Calu3 (cell line): ENCODE measurements at places on chromosomes 7 and 10. TPM values are rescaled to one million over a fixed set of nuclear protein-coding genes. Genes with fewer than 3 reads are reported as not detected.

DNA sequence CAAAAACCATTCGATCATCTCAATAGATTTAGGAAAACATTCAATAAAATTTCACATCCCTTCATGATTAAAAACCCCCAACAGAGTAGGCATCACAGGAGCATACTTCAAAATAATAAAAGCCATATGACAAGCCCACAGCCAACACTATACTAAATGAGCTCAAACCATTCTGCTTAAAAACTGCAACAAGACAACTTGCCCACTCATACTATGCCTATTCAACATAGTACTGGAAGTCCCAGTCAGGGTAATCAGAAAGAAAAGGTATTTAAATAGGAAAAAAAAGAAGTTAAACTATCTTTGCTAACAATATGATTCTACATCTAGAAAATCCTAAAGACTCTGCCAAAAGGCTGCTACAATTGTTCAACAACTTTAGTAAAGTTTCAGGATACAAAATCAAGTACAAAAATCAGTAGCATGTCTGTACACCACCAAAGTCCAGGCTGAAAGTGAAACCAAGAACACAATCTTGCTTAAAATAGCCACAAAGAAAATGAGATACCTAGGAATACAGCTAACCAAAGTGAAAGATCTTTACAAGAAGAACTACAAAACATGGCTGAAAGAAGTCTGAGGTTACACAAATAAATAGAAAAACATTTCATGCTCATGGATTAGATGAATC lies 882.6 kb downstream of the GRM8 start:
- DNase-seq, result no peak
- no peaks in the 10 kb centered on the region for H3K36me3 ChIP-seq
- no peak overlapping the region for H3K27ac ChIP-seq
- H3K4me3 ChIP-seq, result no peak overlapping the region
- no peaks in the 10 kb centered on the region for H3K4me1 ChIP-seq

DNA sequence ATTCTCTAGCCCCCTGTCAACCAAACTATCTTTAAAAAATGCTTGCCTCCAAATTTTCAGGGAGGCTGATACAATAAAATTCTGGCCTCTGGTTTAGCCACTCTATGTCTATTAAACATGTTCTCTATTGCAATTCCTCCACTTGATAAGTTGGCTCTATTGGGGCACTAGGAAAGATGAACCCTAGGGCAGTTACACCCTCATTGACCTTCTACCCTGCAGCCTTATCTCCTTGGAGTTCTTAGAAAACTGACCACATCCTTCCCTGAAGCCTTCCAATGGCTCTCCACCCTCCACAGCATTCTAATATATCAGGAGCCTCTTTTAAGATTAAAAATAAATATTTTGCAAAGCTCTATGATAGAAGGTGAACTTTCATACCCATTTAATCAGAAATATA lies 30.6 kb downstream of the SVOPL start:
- no peaks in the 10 kb centered on the region for H3K27me3 ChIP-seq
- H3K4me1 ChIP-seq, result peaks cover 24% of the 10 kb centered on the region
- H3K4me3 ChIP-seq, result no peak overlapping the region
- H3K27ac ChIP-seq, result no peak overlapping the region

DNA sequence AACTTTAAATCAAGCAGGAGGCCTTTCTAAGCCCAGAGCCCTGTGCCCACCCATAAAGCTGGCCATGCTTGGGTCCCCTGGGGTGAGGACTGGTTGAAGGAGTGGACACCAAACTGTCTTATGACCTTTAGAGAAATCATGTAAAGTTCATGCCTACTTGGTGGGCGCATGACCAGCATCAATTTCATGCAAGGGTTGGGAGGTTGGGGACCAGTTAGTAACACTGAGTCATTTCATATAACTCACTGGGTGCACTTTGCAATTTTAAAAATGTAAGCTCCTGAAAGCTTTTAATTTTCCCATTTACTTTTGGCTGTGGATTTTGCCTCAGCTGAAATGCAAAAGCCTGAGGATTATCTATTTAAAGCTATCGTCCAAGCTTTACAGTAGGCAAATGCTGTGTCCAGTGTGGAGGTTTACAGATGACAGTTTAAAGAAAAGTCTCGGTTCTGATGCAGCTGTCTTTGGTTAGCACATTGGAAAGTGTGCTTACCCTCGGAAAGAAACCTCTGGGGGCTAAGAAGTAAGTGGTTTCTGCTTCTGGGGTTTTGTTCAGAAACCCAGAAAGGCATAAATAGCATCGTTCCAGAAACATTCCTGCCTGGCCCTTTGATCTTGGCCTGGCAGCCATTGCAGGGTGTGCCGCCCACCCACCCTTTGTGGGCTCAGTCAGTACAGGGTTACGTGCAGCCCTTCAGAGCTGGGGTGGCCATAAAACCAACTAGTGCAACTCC lies 48.8 kb upstream of the CHST15 start:
- no peak overlapping the region for H3K4me3 ChIP-seq
- H3K27ac ChIP-seq, result no peak overlapping the region
- H3K36me3 ChIP-seq, result no peaks in the 10 kb centered on the region

- H3K27ac ChIP-seq, result no peak overlapping the region
- no peak for DNase-seq
- no peak overlapping the region for H3K4me3 ChIP-seq
- H3K27me3 ChIP-seq, result peaks cover 58% of the 10 kb centered on the region
- H3K36me3 ChIP-seq, result peaks cover 10% of the 10 kb centered on the region
- H3K4me1 ChIP-seq, result no peaks in the 10 kb centered on the region
These were observed 18.9 kb upstream of the LFNG start for GRCh38 chr7:2500701-2501100.

DNA sequence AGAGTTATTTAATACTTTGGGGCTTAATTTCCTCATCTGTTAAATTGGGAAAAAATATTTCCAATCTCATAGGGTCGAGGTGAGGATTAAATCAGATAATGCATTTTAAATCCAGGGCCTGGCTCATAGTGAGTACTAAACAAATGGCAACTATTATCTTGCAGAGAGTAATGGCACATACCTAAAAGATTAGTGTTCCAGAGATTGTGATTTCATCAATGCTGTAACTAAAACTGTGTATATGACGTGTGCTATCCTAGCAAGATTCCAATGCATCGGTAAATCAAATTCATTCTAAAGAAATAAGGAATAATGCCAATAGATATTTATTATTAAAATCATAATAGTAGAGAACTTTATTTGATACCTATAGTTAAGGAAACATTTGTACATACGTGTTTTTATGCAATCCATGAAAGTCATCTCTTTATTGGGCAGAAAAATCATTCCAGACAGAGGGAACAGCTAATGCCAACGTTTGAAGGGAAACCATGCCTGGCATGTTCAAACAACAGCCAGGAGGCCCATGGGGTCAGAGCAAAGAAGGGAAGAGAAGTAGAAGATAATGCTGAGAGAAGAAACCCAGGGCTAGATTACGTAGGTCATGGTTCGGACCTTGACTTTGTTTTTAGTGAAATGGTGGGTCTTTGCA lies 174.8 kb upstream of the AGR3 start:
- H3K36me3 ChIP-seq, result no peaks in the 10 kb centered on the region
- no peak overlapping the region for H3K4me3 ChIP-seq
- peaks cover 14% of the 10 kb centered on the region for H3K4me1 ChIP-seq

DNA sequence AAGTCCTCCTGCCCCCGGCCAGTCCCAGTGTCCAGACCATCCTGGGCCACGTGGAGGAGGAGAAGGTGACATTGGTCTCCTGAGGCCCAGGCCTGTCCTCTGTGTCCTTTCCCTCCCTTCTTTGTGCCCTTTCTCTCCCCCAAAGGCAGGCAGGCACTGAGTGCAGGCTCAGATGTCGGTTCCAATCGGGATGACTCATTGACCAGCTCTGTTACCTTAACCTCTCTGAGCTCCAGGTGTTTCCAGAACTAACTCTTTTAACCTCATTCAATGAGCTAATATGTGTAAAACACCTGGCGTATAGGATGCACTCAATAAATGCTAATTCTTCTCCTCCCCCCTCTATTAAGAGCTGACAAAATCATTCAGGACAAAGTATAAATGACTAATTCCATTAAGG lies 25.7 kb downstream of the MACROH2A2 start:
- H3K4me1 ChIP-seq, result peaks cover 8% of the 10 kb centered on the region
- H3K4me3 ChIP-seq, result no peak overlapping the region
- no peak for DNase-seq
- H3K27ac ChIP-seq, result no peak overlapping the region
- H3K27me3 ChIP-seq, result peaks cover 20% of the 10 kb centered on the region

- H3K4me1 ChIP-seq, result peaks cover 25% of the 10 kb centered on the region
- DNase-seq, result no peak
- no peaks in the 10 kb centered on the region for H3K36me3 ChIP-seq
- H3K27me3 ChIP-seq, result no peaks in the 10 kb centered on the region
These were observed 32.1 kb upstream of the EGFR start for GRCh38 chr7:54986716-54987115.

DNA sequence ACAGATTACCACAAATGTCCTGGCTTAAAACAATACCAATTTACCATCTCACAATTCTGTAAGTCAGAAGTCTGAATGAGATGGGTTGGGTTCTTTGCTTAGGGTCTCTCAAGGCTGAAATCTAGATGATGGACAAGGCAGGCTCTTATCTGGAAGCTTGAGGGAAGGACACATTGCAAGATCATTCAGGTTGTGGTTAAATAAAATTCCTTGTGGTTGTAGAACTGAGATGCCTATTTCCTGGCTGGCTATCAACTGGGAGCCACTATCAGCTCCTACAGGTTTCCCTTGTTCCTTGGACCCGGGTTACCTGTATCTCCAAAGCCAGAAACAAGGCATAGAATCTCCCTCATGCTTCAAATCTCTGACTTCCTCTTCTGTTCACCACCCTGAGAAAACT lies 148.4 kb downstream of the MDFIC start:
- DNase-seq, result no peak
- H3K27me3 ChIP-seq, result no peaks in the 10 kb centered on the region

DNA sequence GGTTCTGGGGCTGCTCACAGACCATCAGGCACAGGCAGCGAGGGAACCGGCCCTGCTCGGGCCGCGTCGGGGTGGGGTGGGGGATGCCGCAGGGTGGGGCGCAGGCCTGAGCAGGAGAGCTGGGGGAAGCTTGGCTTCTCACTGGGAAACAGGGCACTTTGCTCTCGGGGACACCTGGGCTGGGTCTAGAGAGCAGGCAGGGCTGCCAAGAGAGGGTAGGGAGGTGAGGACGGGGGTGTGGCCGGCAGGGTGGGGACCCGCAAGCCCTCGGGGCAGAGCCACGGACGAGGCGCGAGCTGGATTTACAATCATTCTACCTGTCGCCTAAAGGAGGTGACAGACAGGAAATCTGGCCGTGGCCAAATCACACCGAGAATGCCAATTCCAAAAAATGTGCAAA lies 11.1 kb downstream of the INTS1 start:
- H3K27me3 ChIP-seq, result no peaks in the 10 kb centered on the region
- H3K4me1 ChIP-seq, result no peaks in the 10 kb centered on the region
- H3K27ac ChIP-seq, result no peak overlapping the region
- no peak overlapping the region for H3K4me3 ChIP-seq
- no peak for DNase-seq
- peaks cover 82% of the 10 kb centered on the region for H3K36me3 ChIP-seq

- H3K4me1 ChIP-seq, result no peaks in the 10 kb centered on the region
- H3K4me3 ChIP-seq, result no peak overlapping the region
- DNase-seq, result no peak
- H3K36me3 ChIP-seq, result no peaks in the 10 kb centered on the region
These were observed 80.5 kb upstream of the TAS2R16 start for GRCh38 chr7:123075838-123076467.

DNA sequence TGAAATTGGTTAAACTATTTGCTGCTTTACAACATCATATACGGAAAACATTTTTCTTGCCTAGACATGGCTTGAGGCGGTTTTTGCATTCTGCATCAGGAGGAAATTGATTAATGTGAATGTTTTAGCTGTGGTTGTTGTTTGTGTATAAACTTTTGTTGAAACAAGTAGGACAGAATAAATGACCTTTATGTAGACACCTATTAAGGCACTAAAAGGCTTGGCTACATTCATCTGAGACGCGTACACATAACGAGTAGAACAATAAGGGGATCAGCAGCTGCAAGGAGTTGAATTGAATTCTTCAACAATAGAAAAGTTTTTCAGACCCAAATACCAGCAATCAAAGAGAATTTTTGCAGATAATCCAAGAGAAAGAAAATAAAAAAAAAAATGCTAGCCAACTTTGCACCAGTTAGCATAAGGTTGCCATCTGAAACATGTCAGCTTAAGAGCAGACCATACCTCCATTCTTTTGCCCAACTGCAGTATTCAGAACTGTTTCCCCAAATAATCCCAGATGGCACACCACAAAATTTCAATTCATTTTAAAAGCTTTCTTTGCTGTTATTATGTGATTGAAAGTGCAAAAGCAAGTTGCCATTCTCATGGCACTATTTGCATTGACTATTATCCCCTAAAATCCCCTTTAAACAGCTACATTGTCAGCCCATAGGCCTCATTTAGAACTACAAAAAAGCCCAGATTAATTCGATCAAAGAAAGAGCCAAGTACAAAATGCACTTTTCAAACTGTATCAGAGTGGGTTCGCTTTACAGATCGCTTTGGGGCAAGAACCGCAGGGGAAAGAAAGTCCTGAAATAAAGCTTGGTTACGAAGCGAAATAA lies 49.6 kb downstream of the GCC1 start:
- no peak for DNase-seq
- peaks cover 74% of the 10 kb centered on the region for H3K27me3 ChIP-seq
- H3K36me3 ChIP-seq, result no peaks in the 10 kb centered on the region
- no peak overlapping the region for H3K4me3 ChIP-seq

DNA sequence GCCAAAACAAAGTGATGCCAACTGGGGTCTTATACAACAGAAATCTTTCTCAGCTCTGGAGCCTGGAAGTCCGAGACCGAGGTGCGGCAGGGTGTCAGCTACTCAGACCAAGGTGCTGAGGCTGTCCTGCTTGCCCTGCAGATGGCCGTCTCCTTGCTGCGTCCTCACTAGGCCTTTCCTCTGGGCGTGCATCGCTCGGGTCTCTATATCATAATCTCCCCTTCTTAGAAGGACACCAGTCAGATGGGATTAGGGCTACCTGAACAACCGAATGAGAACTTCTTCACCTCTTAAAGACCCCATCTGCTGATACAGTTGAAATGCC lies 244.7 kb downstream of the EBF3 start:
- H3K4me3 ChIP-seq, result no peak overlapping the region
- DNase-seq, result no peak
- no peaks in the 10 kb centered on the region for H3K36me3 ChIP-seq
- no peaks in the 10 kb centered on the region for H3K4me1 ChIP-seq
- no peaks in the 10 kb centered on the region for H3K27me3 ChIP-seq

Gene ZNF679
- total RNA-seq, result not detected in 2 replicates

Gene ALOX5
- 44.9 and 57.0 TPM in 2 replicates for total RNA-seq

Gene SPDYE2
- not detected in 2 replicates for total RNA-seq

Gene PLAU
- 655 and 706 TPM in 2 replicates for total RNA-seq

Gene SPDYE1
- not detected in 2 replicates for total RNA-seq

Gene C7orf57
- 0.24 and 0.33 TPM in 2 replicates for total RNA-seq
